Breast epithelium (tissue), 4 donors: ENCODE measurements at places on chromosomes 3 and 15. TPM values are rescaled to one million over a fixed set of nuclear protein-coding genes. Genes with fewer than 3 reads are reported as not detected.

The MKRN3 gene
- 0.98 TPM for total RNA-seq

The C3orf62 gene
- total RNA-seq, result 5.1 TPM

The NEK10 gene
- total RNA-seq, result 246 TPM

The DUOXA1 gene
- 0.80 TPM for total RNA-seq

The IL17RC gene
- total RNA-seq, result 119 TPM

The HTR3E gene
- not detected for total RNA-seq

The CPNE9 gene
- not detected for total RNA-seq

The RBPMS2 gene
- not detected for total RNA-seq

The PLEKHO2 gene
- 26.5 TPM for total RNA-seq

The THAP10 gene
- total RNA-seq, result 5.9 TPM

DNA sequence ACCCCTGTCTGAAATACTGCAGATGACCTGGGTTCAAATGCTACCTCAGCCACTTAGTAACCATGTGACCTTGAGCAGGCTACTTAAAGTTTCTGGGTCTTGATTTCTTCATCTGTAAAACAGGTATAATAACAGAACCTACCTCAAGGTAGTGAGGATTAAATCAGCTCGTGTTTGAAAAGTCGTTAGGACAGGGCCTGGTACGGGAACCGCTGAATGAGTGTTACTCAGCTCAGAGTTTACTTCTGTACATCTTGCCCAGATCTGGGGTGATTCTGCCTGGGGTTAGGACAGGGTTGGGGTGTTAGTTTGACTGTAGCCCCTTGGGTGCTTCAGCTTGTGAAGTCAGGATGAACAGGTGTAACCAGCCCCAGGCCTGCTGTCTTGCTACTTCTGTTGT is 1.8 kb downstream of the SEMA4B start:
- H3K4me3 ChIP-seq, result no peak overlapping the region
- H3K4me1 ChIP-seq, result peaks cover 7% of the 10 kb centered on the region
- no peak overlapping the region for H3K27ac ChIP-seq
- no peaks in the 10 kb centered on the region for H3K27me3 ChIP-seq

- H3K36me3 ChIP-seq, result no peaks in the 10 kb centered on the region
- no peaks in the 10 kb centered on the region for H3K4me1 ChIP-seq
- no peaks in the 10 kb centered on the region for H3K27me3 ChIP-seq
- no peak overlapping the region for H3K4me3 ChIP-seq
- DNase-seq, result no peak
- no peak overlapping the region for H3K27ac ChIP-seq
These were observed 13.2 kb upstream of the COL8A1 start for GRCh38 chr3:99625237-99625622.

- DNase-seq, result peak; percentile 90
- no peaks in the 10 kb centered on the region for H3K27me3 ChIP-seq
- H3K4me1 ChIP-seq, result peaks cover 28% of the 10 kb centered on the region
These were observed 2.6 kb downstream of the GNAI2 start for GRCh38 chr3:50238549-50239026.

GRCh38 chr3:52339612-52340011 is 23.5 kb downstream of the DNAH1 start:
- H3K27ac ChIP-seq, result no peak overlapping the region
- no peaks in the 10 kb centered on the region for H3K4me1 ChIP-seq
- H3K36me3 ChIP-seq, result no peaks in the 10 kb centered on the region
- H3K27me3 ChIP-seq, result no peaks in the 10 kb centered on the region
- no peak for DNase-seq
- H3K4me3 ChIP-seq, result no peak overlapping the region

GRCh38 chr3:87084868-87085267 is 93.9 kb upstream of the VGLL3 start:
- H3K4me1 ChIP-seq, result no peaks in the 10 kb centered on the region
- no peaks in the 10 kb centered on the region for H3K27me3 ChIP-seq
- H3K36me3 ChIP-seq, result no peaks in the 10 kb centered on the region
- no peak for DNase-seq
- H3K27ac ChIP-seq, result no peak overlapping the region
- no peak overlapping the region for H3K4me3 ChIP-seq

- peak overlapping the region; percentile 53 for H3K27ac ChIP-seq
- H3K4me1 ChIP-seq, result peaks cover 9% of the 10 kb centered on the region
- H3K36me3 ChIP-seq, result no peaks in the 10 kb centered on the region
- no peak for DNase-seq
These were observed 33.3 kb downstream of the TM4SF18 start for GRCh38 chr3:149299938-149300801.

DNA sequence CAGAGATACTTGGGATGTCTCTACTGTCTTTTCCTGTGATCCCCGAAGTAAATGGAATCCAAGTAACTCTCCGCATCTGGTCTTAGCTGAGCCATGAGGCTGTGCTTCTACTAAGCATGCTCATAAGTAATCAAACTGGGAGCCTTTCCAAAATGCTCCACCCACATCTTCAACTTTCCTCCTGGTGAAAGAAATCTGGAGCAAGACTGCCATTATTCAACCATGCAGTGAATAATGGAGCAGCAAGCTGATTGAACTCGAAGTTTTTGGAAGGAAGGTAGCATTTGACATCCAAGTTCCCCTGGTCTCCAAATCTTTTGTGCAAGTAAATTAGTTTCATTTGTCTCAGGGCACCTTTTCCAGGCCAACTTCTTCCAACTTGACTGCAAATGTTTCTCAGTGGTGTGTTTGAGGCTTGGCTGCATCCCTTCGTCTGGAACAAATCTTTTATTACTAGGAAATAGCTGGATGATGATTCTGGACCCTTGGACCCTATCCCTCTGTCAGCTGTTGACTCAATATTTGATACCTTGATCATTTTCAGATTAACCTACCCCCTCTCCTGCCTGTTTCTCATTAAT is 19.4 kb downstream of the GXYLT2 start:
- DNase-seq, result no peak
- peaks cover 3% of the 10 kb centered on the region for H3K4me1 ChIP-seq
- no peaks in the 10 kb centered on the region for H3K36me3 ChIP-seq
- no peak overlapping the region for H3K4me3 ChIP-seq

DNA sequence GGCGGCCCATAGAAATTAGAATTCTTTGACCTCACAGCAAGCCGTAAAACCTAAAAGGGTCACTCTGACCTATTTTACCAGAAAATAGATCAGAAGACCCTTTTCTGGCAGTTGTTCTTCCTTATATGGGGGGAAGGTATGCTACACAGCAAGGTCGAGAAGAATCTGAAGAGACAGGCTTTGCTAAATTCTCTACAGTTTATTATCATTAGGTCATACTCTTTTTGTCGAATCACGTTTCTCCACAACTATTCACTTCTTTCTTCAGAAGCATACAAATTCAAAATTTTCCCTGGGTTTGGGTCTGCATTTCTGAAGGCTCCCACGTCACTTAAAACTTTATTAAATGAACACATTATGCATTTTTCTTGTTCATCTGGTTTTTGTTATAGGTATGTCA is 229.5 kb upstream of the GRM7 start:
- no peak overlapping the region for H3K27ac ChIP-seq
- no peaks in the 10 kb centered on the region for H3K27me3 ChIP-seq
- no peak for DNase-seq
- no peaks in the 10 kb centered on the region for H3K4me1 ChIP-seq
- H3K36me3 ChIP-seq, result no peaks in the 10 kb centered on the region

GRCh38 chr3:31284776-31285175 is 247.9 kb upstream of the STT3B start:
- H3K4me1 ChIP-seq, result no peaks in the 10 kb centered on the region
- H3K27me3 ChIP-seq, result no peaks in the 10 kb centered on the region
- no peak overlapping the region for H3K4me3 ChIP-seq
- H3K36me3 ChIP-seq, result no peaks in the 10 kb centered on the region
- DNase-seq, result no peak
- H3K27ac ChIP-seq, result no peak overlapping the region

DNA sequence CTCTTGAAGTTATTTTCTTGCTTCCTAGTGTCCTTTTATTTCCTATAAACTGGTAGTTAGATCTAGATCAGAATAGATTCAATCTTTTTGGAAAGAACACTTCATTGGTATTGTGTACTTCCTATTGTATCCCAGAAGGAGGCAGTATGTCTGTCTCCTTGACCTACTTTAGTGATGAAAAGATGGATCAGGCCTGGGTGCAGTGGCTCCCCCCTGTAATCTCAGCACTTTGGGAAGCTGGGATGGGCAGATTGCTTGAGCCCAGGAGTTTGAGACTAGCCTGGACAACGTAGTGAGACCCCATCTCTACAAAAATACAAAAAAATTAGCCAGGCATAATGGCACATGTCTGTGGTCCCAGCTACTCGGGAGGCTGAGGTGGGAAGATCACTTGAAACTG is 12.0 kb downstream of the BSN start:
- no peaks in the 10 kb centered on the region for H3K4me1 ChIP-seq
- DNase-seq, result no peak
- no peaks in the 10 kb centered on the region for H3K36me3 ChIP-seq
- H3K27me3 ChIP-seq, result no peaks in the 10 kb centered on the region
- no peak overlapping the region for H3K4me3 ChIP-seq

- peak within 1 kb of the TSS; percentile 68 for H3K4me3 ChIP-seq
- DNase-seq, result no peak
- H3K4me1 ChIP-seq, result no peaks in the 10 kb centered on the region
- no peaks in the 10 kb centered on the region for H3K27me3 ChIP-seq
These were observed at the start of gene ADCY5 for GRCh38 chr3:123448536-123449101. ADCY5 (minus strand) TSS chr3:123449090; CDS start chr3:123448545, 545 bp downstream.

- no peaks in the 10 kb centered on the region for H3K4me1 ChIP-seq
- H3K4me3 ChIP-seq, result no peak overlapping the region
- no peak for DNase-seq
- no peaks in the 10 kb centered on the region for H3K27me3 ChIP-seq
- H3K27ac ChIP-seq, result no peak overlapping the region
These were observed 56.5 kb downstream of the HEG1 start for GRCh38 chr3:124999317-124999716.

DNA sequence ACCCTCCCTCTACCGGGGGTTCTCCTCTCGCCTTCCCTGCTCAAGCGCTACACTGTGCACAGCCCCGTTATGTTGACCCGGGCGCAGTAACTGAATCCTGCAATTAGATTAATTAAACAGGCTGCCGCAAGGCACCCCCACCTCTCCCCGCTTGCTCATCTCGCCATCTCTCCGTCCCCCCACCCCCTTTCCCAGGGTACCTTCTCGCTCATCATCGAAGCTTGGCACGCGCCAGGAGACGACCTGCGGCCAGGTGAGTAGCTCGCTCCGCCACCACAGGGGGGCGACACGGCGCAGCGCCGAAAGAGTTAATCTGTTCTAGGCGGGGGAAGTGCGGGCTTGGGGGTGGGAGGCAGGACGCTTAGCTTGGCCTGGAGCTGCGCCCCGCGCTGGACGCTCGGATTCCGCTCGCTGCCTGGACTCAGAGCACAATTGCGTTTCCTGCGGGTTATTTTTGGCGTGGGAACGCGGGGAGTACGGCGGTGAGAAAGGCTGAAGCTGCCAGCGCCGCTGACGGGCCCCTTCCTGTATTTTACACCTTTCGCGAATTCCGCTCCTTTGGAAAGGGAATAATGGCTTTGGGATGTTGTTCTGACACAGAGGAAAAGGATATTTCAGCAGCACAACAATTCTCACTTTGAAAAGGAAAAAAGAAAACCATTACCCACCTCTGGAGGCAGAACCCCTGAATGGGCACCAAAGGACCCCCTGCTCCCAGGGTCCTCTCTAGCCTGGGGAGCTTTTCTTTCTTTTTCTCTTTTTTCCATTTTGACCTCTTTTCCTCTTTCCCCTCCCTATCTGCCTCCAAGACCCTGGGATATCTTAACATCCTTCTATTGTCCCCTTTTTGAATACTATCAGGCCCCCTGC is 1.5 kb downstream of the DLL4 start:
- peak overlapping the region; percentile 60 for H3K4me3 ChIP-seq
- peaks cover 10% of the 10 kb centered on the region for H3K4me1 ChIP-seq
- no peaks in the 10 kb centered on the region for H3K36me3 ChIP-seq
- peaks cover 64% of the 10 kb centered on the region for H3K27me3 ChIP-seq
- DNase-seq, result no peak

- H3K36me3 ChIP-seq, result no peaks in the 10 kb centered on the region
- H3K4me1 ChIP-seq, result peaks cover 5% of the 10 kb centered on the region
- no peak for DNase-seq
- H3K4me3 ChIP-seq, result no peak overlapping the region
- no peaks in the 10 kb centered on the region for H3K27me3 ChIP-seq
These were observed 164.5 kb downstream of the IGF1R start for GRCh38 chr15:98812716-98813446.

DNA sequence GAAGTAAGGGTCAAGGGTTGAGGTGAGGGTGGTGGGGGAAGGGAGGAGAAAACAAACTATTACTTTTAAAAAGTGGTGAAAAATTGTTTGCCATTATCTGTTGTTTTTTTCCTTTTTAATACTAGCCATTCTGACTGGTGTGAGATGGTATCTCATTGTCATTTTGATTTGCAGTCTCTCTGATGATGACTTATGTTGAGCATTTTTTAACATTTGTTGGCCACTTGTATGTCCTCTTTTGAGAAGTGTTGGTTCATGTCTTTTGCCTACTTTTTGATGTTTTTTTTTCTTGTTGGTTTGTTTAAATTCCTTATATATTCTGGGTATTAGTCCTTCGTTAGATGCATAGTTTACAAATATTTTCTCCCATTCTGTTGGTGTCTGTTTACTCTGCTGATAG is 185.9 kb upstream of the ANKRD28 start:
- no peak for DNase-seq
- no peaks in the 10 kb centered on the region for H3K27me3 ChIP-seq

- H3K4me1 ChIP-seq, result no peaks in the 10 kb centered on the region
- no peaks in the 10 kb centered on the region for H3K36me3 ChIP-seq
- no peak overlapping the region for H3K4me3 ChIP-seq
- no peak overlapping the region for H3K27ac ChIP-seq
- DNase-seq, result no peak
These were observed 971.4 kb downstream of the MCTP2 start for GRCh38 chr15:95202569-95203349.

DNA sequence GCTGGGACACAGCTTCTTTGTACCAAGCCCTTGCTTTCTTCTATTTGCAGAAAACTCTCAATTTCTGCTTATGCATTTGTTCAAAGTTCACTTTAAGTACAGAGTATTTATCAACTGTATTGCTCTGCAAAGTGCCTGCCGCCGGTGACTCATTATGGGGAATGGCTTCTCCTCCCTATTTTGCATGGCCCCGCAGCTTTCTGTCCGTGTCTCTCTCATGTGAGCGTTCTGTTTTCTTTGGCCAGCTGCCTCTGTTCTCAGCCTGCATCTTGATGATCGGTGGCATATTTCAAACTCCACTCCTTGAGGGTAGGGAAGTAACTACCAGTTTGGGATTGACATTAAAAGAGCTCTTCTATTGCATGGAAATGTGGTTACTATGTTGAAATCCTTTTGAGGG is 28.6 kb upstream of the ST8SIA2 start:
- H3K36me3 ChIP-seq, result no peaks in the 10 kb centered on the region
- peaks cover 3% of the 10 kb centered on the region for H3K27me3 ChIP-seq
- H3K27ac ChIP-seq, result no peak overlapping the region
- H3K4me1 ChIP-seq, result no peaks in the 10 kb centered on the region
- no peak for DNase-seq
